Stimulated activated CD8-positive, alpha-beta memory T cell treated with anti-CD3 and anti-CD28 coated beads, Interleukin-7, amount 100 ng/mL, for 1 hour (primary cell): ENCODE measurements at places on chromosomes 2 and 18.

DNA sequence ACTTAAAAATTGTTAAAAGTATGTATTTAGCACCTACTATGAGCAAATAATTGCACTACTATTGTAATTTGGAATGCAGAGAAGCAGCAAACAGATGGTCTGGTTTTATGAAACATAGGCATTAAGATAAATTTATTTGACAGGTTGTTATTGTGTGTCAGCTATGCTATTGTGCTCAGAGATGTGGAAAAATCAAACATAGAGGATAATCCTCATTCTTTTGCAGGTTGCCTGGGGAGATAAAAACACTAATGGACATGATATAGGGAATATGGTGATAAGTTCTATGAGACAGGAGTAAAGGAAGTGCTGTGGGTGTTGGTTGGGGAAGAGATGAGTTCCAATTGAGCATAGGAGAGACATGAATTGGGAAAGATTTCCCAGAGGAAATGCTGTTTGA lies 71.3 kb downstream of the PPP1R1C start:
- no peak for DNase-seq

GRCh38 chr18:55307505-55307904 lies 280.5 kb downstream of the TCF4 start:
- DNase-seq = no peak

DNA sequence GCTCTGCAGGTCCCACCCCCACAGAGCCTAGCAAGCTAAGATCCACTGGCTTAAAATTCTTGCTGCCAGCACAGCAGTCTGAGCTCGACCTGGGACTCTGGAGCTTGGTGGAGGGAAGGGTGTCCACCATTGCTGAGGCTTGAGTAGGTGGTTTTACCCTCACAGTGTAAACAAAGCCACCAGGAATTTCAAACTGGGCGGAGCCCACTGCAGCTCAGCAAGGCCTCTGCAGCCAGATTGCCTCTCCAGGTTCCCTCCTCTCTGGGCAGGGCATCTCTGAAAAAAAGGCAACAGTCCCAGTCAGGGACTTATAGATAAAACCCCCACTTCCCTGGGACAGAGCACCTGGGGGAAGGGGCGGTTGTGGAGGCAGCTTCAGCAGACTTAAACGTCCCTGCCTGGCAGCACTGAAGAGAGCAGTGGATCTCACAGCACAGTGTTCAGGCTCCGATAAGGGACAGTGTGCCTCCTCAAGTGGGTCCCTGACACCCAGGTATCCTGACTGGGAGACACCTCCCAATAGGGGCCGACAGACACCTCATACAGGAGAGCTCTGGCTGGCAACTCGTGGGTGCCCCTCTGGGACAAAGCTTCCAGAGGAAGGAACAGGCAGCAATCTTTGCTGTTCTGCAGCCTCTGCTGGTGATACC lies 20.0 kb upstream of the NEMP2 start:
- no peak for DNase-seq

- DNase-seq = no peak
These were observed 23.2 kb downstream of the INO80D start for GRCh38 chr2:206062724-206063123.

GRCh38 chr2:200239216-200239615 lies 67.3 kb upstream of the SPATS2L start:
- DNase-seq = no peak

DNA sequence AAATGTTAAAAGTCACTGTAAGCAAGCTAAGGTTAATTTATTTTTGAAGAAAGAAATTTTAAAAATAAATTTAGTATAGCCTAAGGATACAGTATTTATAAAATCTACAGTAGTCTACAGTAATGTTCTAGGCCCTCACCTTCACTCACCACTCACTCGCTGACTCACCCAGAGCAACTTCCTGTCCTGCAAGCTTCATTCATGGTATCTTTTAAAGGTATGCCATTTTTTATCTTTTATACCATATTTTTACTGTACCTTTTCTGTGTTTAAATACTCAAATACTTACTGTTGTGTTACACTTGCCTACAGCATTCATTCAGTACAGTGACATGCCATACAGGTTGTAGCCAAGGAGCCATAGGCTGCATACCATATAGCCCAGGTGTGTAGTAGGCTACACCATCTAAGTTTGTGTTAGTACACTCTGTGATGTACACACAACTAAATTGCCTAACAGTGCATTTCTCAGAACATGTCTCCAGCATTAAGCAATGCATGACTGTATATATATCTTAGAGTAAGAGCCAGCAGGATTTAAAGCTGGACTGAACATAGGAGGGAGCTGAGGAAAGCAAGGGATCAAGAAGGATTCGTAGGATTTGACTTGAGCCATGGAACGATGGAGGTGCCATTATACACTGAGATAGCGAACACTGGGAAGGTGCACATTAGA lies 83.1 kb upstream of the KLF7 start:
- DNase-seq = no peak

- DNase-seq = no peak
These were observed 228.6 kb upstream of the STK17B start for GRCh38 chr2:196399722-196400691.

DNA sequence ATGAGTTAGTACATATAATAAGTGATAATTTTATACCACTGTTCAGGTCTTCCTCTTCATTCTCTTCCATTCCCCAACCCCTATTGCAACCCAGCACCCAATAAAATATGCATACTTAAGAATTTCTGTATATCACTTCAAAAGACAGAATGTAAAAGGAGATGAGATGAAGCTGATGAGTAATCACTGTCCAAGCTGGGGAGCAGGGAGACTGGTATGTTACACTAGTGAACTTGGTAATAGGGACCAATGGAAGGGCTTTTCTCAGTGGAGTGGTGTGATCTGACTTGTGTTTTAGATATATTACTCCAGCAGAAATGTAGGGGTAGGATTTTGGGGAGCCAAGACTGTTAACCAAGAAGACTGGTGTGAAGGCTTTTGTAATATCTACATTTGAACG lies 18.0 kb upstream of the ARHGAP28 start:
- DNase-seq = no peak

DNA sequence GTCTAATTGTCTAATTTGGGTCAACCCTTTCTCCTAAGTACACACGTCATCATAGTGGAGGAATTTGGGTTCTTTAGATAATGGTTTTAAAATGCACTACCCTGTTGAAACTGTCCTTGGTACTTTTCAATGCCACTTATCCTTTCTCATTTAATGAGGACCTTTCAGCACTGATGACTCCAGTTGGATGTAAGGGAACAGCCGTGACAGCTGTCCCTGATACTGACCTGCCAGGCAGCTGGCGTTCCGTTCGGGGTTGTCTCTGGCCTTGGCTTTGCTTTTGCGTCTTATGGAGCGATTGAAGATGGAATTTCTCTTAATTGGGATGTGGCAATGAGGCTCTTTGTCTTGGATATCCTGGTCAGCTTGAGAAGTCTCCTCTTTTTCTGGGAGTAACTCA lies 38.7 kb downstream of the NGEF start:
- DNase-seq = no peak

DNA sequence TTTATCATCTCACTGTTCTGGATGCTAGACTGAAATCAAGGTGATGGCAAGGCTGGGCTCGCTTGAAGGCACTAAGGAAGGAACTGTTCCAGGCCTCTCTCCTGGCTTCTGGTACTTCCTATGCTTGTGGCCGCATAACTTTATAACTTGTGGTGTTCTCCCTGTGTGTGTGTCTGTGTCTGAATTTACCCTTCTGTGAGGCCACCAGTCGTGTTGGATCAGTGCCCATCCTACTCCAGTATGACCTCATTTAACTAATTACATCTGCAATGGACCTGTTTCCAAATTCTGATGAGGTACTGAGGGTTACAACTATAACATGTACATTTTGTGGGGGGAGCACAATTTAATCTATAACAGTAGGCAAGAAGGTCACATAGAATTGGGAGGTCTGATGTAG lies 41.6 kb downstream of the LYPD6B start:
- DNase-seq = no peak

DNA sequence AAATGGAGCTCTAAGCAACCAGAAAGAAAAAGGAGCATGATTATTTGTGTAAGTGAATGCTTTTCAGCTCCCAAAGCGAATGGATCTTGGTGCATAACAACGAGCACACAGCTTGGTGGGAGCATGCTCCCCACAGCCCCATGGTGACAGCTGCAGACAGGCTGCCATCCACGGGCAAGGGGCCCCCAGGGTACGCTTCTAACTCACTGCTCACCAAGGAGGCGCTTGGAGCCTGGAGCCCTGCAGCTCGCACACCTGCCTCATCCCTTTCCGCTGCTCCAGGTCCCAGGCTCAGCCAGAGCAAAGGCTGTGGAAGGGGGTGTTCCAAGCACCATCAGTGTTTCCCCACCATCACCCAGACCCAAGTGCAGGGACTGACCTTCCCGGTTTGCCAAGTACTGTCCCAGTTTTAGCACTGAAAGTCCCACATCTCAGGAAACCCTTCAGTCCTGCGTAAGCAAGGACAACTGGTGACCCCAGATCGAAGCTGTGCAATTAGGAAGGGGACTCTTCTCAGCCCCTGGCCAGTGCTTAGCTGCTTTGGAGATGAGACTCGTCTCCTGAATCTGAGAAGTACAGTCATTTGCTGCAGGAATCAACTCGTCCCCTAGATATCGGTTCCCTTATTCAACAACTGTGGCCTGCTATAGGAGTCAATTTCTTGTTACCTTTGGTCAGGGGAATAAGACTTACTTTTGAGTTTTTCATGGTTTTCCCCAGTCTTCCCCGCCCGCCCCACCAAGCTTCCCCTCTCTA lies 50.0 kb upstream of the ATG16L1 start:
- no peak for DNase-seq
